ENCODE measurements at places on chromosomes 16 and 17. TPM values are rescaled to one million over a fixed set of nuclear protein-coding genes. Genes with fewer than 3 reads are reported as not detected.

DNA sequence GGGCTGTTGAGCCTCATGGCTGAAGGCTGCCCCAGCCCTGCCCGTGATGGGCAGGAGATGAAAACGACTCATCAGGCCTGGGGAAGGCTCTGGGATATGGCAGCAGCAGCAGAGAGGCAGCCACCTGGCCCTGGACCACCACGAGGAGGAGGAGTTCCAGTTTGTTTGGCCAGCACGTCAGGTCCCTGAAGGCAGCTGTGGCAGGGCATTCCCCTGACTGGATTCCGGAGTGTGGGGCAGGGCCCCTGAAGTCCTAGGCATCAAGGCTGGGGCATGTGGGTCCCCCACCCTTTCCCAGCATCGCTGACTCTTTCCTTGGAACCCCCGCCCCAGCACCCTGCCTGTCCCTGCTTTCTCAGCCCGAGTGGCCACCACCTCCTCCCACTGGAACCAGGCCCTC is 197.4 kb downstream of the ZNF423 start:
- no peak for DNase-seq

DNA sequence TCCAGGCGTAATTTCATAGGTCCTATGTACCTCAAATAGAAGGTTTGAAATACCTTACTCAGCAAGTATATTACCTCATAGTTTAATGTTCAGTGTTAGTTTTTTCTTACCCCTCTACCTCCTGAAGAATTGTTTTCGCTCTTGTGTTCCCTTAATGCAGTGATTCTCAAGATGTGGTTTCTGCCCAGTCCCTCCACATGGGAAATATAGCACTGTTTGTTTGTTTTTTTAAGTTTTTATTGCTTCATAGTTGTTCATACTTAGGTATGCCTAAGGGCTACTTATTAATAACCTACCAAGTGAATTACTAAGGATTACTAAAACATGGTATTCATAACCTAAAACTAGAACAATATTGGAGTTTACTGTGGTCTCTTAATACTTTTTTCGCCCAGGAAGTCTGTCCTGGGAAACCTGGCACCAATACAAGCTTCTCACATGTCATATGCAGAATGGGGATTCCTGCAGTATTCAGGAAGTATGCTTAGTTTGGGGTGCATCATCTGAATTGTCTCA is 5.0 kb downstream of the RSPRY1 start:
- DNase-seq = no peak

The UNKL gene
- polyA plus RNA-seq = 9.8 TPM

- no peak for DNase-seq
Measured at GRCh38 chr16:52496051-52496876, 50.7 kb downstream of the TOX3 start.

The NOG gene
- polyA plus RNA-seq = 6.3 TPM

DNA sequence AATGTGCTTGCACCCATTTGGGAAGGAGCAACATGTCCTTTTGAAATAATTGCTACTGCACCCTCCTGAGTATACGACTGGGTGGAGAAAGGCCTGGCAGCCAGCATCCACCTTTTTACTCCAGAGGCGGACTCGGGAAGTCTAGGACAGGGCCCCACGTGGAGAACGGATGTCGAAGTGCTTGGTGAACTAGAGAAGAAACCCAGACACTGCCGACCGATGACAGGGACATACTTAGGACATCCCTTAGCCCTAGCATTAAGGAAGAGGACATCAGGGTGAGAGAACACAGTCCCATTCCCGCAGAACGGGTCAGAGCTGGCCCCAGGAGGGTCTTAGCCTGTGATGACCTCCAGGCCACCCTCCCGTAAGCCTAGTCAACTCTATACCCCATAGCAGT is 3.8 kb downstream of the YBX2 start:
- DNase-seq = no peak

The KLHL10 gene
- 0.15 TPM for polyA plus RNA-seq

The XYLT2 gene
- 27.3 TPM for polyA plus RNA-seq

DNA sequence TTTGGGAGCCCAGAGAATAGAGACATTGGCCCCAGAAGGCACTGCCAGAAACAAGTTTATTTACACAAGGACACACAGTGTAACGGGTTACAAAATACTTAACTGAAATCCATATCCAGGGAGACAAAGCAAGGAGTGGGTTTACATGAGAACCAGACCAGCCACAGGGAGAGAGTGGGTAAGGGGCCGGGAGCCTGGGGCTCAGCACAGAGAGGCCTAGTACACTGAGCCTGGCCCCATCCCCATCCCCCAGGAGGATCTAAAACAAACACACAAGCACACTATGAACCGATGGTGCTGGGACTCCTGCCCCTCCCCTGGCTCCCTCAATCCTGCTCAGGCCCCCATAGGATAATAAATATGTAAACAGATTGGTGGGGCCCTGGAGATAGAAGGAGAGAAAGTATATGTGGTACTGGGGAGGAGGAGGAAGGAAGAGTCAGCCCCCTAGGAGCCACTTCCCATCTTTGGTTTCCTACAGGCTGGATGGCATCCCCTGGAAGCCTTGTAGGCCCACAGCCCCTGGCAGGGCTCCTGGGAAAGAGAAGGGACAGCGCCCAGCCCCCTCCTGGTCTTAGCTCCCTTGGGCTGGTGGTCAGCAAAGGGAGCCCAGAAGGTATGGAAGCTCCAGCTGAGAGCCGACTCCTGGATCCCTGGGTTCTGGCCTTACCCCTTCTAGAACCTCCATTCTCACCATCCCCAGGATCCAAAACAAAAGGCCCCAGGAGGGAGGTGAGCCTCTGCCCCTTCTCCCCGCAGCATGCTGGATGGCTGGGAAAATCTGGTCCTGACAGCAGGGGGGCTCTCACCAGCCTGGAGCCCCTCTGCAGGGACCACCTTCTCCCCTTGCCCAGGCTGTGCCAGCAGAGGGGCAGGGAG is 6.4 kb downstream of the G6PC3 start:
- DNase-seq = no peak

- no peak for DNase-seq
Measured at GRCh38 chr16:84039696-84040095, 2.9 kb downstream of the SLC38A8 start.

The ANKRD40CL gene
- not detected for polyA plus RNA-seq

The CCDC78 gene
- 1.4 TPM for polyA plus RNA-seq

- no peak for DNase-seq
Measured at GRCh38 chr16:55322327-55322726, 1.7 kb upstream of the IRX6 start.

- DNase-seq = no peak
Measured at GRCh38 chr17:46031440-46031839, 32.4 kb downstream of the STH start.

GRCh38 chr16:10385725-10386516 is at the start of gene ATF7IP2:
ATF7IP2 (plus strand) TSS chr16:10386061; CDS start chr16:10430621, 44,560 bp downstream.
- peak; percentile 81 for DNase-seq

- DNase-seq = no peak
Measured at GRCh38 chr17:2962729-2963128, 100.7 kb downstream of the OR1D5 start.

- DNase-seq = no peak
Measured at GRCh38 chr17:72488555-72489271, 367.9 kb downstream of the SOX9 start.

DNA sequence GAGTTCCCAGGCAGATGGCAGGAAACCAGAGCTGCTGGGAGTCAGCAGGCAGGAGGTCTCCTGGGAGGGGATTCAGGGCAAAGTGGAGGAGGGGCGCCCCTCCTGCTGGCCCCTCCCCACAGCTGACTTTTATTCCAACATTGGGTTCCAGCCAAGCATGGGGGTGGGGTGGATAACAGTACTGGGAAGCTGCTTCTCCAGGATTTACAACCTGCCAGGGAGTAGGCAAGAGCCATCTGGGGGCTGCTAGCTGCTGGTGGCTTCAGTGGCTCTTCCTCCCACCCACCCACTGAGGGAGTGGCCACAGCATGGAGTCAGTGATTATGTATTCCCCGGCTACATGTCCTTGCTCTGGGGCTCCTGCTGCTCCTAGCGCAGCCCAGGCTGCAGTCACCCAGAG is 36.8 kb downstream of the TMEM132E start:
- peak; percentile 13 for DNase-seq

DNA sequence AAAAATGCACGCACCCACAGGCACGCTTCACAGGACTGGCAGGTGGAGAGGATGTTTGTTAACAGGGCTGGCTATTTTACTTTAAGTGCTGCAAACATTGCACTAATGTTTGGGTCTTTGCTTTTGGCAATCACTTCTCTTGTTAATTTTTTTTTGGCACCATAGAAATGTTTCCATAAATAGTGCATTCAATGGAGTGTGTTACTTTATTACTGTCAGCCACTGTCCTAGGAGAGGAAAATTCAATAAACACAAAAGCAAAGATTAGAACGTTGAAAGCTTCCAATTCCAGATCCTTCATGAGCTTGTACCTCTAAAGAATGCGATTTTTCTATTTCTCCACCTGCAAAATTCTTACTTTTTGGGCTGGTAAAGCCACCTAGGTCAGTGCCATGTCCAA is 743.5 kb downstream of the WWOX start:
- no peak for DNase-seq

DNA sequence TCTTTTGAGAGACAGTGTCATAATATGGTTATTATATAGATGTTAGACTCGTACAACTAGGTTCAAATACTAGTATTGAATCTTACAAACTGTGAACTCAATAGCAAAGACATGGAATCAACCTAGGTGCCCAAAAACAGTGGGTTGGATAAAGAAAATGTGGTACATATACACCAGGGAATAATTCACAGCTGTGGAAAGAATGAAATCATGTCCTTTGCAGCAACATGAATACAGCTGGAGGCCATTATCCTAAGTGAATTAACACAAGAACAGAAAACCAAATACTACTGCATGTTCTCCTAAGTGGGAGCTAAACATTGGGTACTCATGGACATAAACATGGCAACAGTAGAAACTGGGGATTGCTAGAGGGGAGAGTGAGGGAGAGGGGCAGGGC is 8.1 kb downstream of the PHKB start:
- DNase-seq = peak; percentile 1

The SPOP gene
- polyA plus RNA-seq = 53.1 TPM

The TNFSF12 gene
- polyA plus RNA-seq = 32.4 TPM

DNA sequence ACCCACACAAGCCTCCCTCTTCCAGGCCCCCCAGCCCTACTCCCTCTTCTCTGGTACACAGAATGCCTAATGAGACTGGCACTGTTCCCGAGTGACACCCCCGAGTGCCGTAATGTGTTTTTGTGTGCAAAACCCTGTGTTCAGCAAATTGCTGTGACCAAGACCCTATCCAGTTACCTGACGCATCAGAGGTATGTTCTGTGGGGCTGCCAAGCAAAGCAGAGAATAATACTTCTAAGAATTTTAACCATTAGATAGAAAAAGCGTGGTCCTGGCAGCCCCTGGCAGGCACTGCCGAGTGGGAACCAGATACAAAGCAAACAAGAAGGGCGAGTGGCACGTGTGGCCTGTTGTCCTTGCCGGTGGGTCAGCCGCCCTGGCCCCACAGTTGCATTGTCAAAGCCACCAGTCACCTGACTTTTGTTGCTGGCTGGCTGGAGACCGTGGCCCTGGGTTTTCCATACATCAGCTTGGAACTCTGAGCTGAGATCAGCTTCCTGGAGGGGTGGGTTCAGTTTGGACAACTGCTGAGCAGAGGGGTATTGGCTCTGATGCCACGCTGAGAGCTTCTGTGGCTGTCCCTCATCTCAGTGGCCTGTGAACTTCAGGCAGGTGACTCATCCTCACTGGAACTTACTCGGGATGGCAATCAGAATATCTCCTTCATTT is 69.1 kb upstream of the BRD7 start:
- DNase-seq = no peak

The KAT2A gene
- 49.6 TPM for polyA plus RNA-seq

DNA sequence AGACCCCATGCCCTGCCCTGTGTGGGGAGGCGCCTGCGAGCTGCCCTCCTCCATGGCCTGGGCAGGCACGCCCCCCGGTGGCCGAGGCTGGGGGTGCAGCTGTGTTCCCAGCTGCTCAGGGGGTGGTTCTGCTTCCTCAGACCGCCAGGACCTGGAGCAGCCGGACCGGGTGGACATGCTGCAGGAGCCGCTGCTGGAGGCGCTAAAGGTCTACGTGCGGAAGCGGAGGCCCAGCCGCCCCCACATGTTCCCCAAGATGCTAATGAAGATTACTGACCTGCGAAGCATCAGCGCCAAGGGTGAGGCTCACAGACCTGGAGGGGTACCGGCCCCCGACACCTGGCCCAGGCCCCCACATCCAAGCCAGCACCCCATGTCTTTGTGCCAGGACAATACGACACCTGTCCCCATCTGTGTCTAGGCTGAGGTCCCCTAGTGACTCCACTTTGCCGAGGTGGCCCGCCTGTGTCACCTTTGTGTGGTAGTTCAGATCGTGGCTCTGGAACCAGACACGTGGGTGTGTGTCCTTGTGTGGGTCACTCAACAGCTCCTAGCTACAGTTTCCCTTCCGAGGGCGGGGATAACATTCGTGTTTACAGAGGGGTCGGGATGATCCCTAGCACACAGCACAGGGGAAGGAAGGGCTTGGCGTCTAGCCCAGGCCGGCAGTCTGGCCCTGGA is 9.3 kb downstream of the GJD3 start:
- peak; percentile 79 for DNase-seq

DNA sequence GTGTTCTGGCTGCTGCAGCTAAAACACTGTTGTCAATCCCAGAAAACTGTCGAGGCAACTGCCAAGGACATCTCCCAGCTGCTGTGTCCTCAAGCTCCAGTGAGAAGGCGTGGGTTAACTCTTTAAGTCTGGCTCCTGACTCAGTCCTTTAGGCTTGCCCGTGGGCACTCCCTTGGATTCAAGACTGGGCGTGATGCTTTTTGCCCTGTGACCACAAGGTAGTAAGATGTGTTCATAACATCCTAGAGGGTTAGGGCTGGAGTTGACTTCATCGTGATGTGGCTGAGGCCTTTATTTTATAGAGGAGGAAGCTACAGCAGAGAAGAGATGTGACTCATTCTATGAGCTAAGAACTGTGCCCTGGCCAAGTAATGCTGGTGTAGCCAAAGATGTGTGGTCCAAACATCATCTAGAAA is 50.9 kb upstream of the TEKT3 start:
- no peak for DNase-seq

The PERCC1 gene
- 0.43 TPM for polyA plus RNA-seq

GRCh38 chr16:11497851-11498289 is 88.8 kb downstream of the LITAF start:
- no peak for DNase-seq

- DNase-seq = no peak
Measured at GRCh38 chr17:45048795-45049563, 2.5 kb downstream of the DCAKD start.

DNA sequence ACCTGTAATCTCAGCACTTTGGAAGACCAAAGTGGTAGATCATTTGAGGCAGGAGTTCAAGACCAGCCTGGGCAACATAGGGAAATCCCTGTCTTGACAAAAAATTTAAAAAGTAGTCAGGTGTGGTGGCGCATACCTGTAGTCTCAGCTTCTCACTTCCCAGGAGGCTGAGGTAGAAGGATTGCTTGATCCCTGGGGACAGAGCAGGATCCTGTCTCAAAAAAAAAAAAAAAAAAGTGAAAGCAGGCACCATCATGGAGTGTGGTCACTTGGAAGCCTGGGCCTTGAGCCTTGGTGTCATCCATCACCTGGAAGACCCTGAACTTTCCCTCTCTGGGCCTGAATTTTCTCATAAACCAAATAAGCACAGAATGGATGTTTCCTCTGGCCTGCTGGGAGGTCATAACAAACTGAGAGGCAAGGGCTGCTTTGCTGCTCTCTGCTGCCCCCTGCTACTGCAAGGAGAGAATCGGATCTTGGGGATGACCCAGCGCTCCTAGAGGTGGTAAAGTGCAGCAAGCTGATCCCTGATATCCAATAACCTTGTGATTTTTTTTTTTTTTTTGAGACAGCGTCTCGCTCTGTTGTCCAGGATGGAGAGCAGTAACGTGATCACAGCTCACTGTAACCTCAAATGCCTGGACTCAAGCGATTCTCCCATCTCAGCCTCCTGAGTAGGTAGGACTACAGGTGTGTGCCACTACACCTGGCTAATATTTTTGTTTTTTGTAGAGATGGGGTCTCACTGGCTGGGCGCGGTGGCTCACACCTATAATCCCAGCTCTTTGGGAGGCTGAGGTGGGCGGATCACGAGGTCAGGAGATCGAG is 75.9 kb upstream of the RNU2-1 start:
- DNase-seq = no peak

The FOXK2 gene
- polyA plus RNA-seq = 44.4 TPM

Measured in hindlimb muscle (tissue), 1 donor.